HFFc6 (cell line): ENCODE measurements at places on chromosomes 5 and 9. TPM values are rescaled to one million over a fixed set of nuclear protein-coding genes. Genes with fewer than 3 reads are reported as not detected.

CHSY3 gene
- total RNA-seq = 0.05 to 0.19 TPM in 2 of 3 replicates, not detected in the other

NAA35 gene
- total RNA-seq = 21.2 to 21.5 TPM (median 21.4 TPM) in 3 replicates

TPPP gene
- total RNA-seq = 0.19 to 0.29 TPM (median 0.23 TPM) in 3 replicates

CKMT2 gene
- not detected in 3 replicates for total RNA-seq

BTNL9 gene
- total RNA-seq = not detected in 3 replicates

ADCY2 gene
- not detected in 3 replicates for total RNA-seq

SHB gene
- 29.0 and 29.5 TPM in 2 replicates for total RNA-seq

PCDHA2 gene
- total RNA-seq = 0.13 TPM in 1 of 3 replicates, not detected in the others

SPATA31E1 gene
- not detected in 3 replicates for total RNA-seq

MOB3B gene
- total RNA-seq = not detected in 2 replicates

CFAP90 gene
- not detected in 2 replicates for total RNA-seq

MYORG gene
- 1.4 to 2.3 TPM (median 2.0 TPM) in 3 replicates for total RNA-seq
